Stimulated activated CD4-positive, alpha-beta T cell treated with anti-CD3 and anti-CD28 coated beads, Interleukin-2, amount 100 ng/mL, for 4 hours (primary cell): ENCODE measurements at places on chromosomes 7 and 10.
A peak's percentile ranks its signal among the peaks of the same experiment; 100 is the strongest.

- DNase-seq = peak; percentile 4
These were observed 101.6 kb downstream of the NKX6-2 start for GRCh38 chr10:132684164-132684891.

DNA sequence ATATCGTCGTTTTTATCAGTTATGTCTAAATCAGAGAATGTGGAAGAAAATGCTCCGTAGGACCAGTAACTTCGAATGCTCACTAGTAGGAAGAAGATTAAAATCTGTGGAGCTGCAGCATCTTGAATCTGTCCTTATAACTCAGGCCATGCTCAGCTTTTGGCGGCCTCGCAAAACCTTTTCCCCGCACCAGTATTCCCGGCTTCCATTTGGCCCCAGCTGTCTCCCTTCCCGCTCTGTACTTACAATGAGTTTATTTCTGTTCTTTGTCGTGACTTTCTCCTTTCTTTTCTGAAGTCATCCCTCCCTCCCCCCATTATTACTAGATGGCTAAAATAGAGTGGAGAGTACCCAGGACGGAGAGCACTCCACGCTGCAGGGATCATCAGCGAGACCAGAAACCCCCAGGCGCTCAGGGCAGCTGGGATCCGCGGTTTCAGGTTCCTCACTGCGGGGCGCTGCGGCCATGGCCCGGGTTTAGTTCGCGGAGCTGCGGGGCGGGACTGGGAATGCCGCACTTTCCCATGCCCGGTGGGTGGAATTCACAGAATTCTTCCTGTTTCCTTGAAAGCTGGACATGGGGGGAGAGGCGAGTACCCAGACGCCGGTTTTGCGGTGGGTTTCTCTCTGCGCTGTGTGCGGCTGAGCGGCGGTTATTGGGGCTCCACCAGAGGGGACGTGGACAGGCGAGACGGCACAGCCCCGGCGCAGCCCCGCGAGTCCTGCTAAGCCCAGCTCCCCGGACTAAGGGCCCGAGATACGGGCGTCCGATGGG, 183.5 kb downstream of the POM121L12 start:
- DNase-seq = no peak

- no peak for DNase-seq
These were observed 59.6 kb upstream of the BICC1 start for GRCh38 chr10:58453105-58453504.

DNA sequence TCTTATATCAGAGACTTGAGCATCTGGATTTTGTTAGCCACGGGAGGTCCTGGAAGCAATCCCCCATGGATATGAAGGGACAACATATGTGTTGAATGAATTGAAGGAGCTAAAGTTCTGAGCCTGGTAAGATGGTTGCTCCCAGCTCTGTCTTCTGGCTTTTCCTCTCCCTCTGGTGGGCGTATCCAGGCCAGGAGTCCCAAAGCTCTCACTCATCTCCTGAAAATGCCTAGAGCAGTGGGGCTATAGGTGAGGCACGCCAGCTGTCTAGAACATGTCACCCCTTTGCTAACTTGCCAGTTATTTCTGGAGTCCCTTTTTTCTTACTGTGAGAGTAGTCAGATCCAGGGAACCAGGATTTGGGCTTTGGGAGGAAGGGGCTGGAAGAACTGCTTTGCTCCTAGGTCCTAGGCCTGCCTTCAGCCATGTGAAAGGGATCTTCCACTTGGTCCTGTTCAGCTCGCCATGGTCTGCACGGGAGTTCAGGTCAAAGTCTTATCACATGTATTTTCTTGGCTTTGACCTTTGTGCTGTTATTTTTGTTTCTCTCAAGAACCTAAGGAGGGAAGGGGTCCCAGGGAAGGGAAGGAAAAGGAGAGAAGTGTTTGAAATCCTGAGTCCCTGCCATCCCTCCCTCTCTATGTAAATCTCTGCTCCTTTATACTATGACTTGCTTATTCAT, 73.6 kb downstream of the MINPP1 start:
- no peak for DNase-seq

DNA sequence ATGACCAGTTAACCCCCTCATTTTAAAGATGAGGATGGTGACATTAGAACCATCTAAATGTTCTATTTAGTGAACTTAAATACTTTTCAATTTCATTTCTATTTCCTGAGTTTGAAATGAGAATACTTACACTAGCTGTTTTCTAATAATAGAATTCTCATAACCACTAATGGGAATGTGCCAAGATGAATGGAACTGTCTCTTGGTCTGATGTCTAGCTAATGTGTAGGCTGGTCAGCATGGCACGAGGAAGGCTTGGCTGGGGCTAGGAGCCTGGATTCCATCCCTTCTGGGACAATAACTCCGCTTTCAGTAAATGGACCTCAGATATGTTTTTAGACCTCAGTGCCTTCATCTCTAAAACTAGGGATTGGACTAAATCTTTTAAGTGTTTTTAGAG, 185.8 kb upstream of the NRP1 start:
- no peak for DNase-seq

DNA sequence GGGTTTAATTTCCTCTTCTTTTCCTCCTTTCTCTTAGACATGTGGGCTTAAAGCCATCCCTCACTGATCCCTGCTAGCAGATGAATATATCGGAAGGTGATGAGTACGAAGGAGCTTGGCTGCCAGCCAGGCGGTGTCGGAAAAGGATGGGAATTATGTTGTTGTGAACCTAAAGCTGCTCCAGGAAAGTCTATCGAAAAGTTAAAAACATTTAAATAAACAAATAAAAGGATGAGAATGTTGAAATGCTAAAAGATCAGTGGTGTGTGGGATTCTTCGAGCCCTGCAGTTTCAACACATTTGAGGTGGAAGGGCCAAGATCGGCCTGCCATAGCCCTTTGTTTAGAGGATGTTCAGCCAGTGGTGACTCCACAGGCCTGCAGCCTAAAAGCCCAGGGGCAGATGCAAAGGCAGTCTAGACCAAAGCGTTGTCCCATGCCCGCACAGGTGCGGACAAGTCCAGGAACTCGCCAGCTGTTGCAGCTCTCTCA, 107.9 kb downstream of the JCAD start:
- DNase-seq = no peak

DNA sequence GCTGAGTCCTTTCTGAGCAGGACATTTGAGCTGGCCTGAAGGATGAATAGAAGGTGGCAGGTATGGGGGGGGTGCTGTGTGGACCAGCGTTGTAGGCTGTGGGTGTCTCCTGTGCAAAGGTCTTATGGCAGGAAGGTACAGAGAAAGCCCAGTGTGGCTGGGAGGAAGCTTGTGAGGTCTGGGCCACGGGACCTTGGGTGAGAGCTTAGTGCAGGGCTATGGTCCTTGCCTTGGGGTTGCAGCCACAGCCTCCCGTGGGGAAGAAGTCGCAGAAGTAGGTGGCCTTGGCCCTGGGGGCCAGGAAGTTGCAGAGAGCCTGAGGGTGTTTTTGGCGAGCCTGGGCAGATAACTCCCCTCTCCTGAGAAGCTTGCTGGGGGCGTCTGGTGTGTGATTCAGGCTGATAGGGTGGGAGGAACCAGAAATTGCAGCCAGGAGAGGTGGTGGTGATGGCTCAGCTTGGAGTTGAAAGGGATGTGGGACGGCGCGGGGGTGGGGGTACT, 172.0 kb upstream of the TNRC18 start:
- DNase-seq = no peak

DNA sequence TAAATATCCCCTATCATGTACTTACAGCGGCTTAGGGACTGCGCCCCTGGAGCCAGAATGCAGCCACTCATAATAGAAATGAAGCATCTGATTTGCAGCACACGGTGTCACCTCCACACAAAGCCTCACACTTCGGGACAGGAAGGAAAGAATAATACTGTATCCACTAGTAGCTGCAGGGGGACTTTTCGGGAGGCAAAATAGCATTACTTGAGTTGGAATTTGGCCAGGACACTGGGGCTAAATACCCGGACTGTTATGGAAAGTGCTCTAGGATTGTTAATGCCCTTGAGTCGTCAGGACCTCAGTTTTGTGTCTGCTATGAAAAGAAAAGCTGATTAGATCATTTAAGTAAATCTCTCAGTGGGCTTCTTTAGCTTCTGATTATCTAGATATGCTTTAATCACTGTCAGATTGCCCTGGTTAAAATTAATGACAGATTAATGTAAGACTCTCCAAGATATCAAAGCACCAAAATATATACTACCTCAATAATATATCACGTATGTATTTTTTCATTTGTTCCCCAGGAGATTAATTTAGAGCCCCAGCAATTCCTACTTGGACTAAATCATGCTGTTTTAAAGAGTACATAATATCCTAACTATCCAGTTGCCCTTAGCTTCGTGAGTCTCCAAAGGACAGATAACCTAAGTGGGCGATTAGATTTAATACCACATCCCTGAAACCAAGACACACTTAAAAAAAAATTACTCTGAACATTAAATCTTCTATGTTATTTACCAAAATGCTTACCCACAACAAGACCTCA, 173.0 kb upstream of the NEBL start:
- no peak for DNase-seq

GRCh38 chr7:36887969-36888368, 163.7 kb upstream of the AOAH start:
- no peak for DNase-seq

DNA sequence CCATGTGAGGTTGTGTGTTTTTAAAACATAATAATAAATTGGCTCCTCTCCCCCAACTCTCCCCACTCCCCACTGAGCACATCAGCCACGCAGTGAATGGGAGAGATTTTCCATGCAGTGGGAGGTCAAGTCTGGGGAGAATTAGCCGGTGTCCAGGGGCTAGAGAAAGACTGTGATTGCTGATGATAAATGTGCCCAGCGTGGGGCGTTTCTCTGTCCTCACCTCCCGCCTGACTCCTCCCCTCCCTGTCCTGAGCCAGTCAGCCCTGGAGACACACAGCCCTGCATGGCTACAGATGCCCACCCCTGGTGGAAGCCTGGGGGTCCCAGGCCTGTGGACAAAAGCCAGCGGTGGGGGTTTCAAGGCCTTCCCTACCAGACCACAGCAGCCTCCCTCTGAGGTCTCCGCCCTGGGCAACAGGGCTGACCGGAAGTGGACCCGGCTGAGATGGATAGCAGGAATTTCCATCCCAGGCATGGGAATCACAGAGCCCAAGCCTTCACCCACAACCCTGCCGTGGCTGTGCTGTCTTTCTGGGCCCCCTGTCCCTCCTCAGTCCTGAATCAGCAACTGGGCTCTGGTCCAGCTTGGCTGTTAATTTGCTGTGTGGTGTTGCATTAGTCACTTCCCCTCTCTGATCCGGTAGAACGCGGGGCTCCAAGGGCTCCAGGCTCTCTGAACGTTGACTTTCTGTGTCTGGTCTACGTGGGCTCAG, 46.8 kb upstream of the SLC29A3 start:
- DNase-seq = no peak

GRCh38 chr7:72258074-72258473, 154.1 kb downstream of the CALN1 start:
- DNase-seq = no peak

GRCh38 chr7:79009647-79010046, 443.8 kb downstream of the MAGI2 start:
- DNase-seq = no peak

DNA sequence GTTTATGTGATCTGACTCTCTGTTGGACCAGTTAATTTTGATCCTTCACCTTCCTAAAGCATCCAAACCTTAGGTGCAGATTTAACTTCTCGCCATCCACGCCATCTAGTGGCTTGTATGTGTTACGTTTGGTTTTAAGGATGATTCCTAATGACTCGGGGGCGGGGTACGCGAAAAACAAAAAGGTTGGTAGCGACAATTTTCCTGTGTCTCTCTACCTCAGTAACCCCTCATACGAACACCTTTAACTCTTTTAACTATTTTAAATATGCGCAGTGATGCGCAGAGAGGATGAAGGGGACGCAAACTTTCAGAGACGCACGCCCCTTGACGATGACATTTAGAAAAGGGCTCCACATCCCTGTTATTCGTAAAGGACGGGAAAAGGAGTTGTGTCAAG, 714 bp upstream of the KCND2 start:
- DNase-seq = no peak

GRCh38 chr10:86370006-86370585, 3.5 kb upstream of the GRID1 start:
- no peak for DNase-seq

GRCh38 chr7:30938435-30939316, 25.1 kb upstream of the GHRHR start:
- peak; percentile 27 for DNase-seq

DNA sequence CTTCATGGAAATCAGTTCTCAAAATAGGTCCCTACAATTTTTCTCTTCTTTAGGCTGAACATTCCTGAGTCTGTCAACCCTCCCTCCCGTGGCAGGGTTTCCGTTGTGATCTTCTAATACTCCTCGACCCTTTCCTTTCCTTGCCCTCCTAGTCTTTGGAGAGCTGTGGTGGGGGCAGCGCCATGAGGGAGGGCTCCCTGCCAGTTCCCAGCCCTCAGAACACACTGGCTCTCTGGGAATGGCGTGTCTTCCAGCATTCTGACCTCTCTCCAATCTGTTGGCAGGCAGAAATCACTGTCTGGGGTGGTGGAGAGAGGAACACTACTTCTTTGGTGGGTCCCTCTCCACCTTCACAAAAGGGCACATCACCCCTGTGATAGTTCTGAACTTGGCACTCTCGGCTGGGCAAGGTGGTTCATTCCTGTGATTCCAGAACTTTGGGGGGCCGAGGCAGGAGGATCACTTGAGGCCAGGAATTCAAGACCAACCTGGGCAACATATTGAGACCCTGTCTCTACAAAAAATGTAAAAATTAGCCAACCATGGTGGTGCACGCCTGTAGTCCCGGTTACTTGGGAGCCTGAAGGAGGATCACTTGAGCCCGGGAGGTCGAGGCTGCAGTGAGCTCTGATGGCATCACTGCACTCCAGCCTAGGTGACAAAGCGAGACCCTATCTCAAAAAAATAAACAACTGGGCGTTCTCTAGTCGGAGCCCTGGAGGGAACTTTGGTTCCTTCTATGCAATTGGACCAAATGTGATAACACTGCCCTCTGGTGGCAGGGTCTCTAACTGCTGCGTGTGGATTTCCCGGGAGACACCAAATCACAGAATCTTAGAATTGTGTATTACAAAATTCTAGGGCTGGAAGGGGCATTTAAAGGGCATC, 13.1 kb upstream of the ARPC1A start:
- peak; percentile 54 for DNase-seq

- no peak for DNase-seq
These were observed 473.0 kb upstream of the KLF6 start for GRCh38 chr10:4257939-4258465.
